Stimulated activated CD4-positive, alpha-beta T cell treated with anti-CD3 and anti-CD28 coated beads, TNF-alpha, amount 100 ng/mL, for 4 hours (primary cell): ENCODE measurements at places on chromosomes 4 and X.

DNA sequence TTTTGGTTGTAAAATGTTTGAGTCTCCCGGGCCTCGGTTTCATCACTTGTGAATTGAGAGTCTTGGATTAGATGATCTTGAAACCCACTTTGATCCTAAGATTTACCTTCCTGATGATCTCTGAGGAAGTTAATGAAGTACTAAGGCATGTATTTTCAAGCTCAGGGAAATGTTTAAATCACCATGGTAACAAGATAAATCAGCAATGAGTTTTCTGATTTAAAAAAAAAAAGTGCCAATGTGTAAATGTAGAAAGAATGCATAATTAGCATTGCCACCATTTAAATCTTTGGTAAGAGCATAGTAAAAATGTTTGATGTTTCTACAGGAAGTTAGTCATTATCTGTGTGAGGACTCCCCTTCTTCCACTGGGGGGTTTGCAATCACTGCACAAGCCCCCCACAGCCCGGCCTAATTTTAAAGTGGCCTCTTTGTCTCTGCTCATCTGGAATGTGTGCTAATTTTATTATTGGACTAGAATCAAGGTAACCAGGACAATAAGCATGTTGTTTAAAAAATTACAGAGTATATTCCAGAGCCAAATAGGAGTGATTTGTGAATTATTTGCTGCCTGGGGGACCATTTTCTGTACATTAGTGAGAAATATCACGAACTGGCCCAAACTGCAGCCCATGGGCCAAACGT, 93.6 kb downstream of the SLC34A2 start:
- no peak for DNase-seq

- no peak for DNase-seq
These were observed 298.0 kb upstream of the FAT1 start for GRCh38 chr4:187021436-187022205.

GRCh38 chrX:119954374-119954773, 10.8 kb upstream of the NKAP start:
- DNase-seq = no peak

- DNase-seq = no peak
These were observed 84.7 kb upstream of the NLGN4X start for GRCh38 chrX:6313356-6313755.

DNA sequence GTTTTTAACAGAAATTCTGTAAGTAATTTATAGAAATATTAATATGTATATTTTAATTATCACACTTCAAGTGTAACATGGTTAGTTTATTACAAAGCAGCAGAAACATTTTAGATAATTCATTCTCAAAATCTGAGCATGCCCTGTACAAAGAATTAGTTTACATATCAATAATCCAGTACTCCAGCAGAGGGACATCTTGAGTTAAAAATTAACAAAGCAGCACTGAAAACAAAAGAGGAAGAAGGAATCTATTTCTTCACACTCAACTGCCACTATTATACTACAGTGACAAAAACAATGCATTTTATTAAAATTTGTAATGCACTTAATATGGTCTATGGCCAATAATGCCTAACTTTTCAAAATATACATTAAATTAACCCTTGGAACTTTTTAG, 179.1 kb upstream of the KLHL4 start:
- DNase-seq = no peak

GRCh38 chrX:140502491-140503237, 2.2 kb downstream of the SOX3 start:
- DNase-seq = no peak

GRCh38 chr4:168796362-168797106, 213.5 kb downstream of the CBR4 start:
- no peak for DNase-seq

DNA sequence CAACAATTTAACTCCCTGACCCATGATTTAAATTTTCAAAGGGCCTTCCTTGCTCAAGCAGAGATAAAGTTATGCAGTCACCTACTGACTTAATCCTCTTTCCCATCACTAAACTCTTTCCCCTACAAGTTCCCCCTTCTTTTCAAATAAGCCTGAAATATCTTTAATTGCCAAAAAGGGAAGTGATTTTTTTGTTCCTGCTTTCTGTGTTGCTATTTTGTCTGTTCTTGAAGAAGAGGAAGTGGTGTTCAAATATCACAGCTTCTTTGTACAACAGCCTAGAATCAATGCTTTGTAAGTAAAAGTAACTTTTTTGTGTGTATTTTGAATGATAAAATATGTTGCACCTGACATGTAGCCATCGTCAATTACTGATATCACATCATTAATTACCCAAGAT, 595.9 kb downstream of the CENPC start:
- DNase-seq = no peak

GRCh38 chrX:68697465-68698125, 50.1 kb downstream of the STARD8 start:
- no peak for DNase-seq

DNA sequence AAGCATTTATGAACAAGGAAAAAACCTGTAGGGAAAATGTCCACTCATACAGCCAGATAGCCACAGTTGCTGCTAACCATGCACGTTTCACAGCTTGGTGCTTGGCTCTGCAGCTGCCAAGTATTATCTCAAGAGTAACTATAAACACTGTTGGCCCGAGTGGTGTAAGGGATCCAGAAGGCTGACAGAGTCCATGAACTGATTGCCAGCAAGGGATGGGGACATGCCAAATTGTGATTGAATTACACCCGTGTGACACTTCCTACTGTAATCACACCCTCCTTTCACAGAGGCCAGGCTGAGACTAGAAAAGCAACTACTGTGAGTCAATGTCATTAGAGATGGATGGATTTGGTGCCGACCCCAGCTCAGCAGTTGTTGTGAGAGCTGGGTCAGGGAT, 223.9 kb upstream of the ANKRD50 start:
- DNase-seq = no peak

DNA sequence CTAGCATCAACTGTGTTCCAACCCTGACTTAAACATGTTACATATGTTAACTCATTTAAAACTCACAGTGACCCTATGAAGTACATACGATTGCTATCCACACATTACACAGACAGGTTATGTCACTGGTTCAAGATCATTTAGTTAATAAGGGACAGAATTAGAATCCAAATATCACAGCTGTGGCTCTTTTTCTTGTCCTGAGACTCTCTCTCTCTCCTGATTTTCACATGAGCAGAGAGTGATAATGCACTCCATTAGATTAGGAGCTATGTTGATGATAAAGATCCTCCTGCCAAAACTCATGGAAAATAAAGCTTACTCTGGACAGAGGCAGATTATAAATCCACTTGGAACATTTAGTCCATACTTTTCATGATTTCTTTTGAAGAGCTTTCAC, 408.3 kb downstream of the PPARGC1A start:
- DNase-seq = no peak

DNA sequence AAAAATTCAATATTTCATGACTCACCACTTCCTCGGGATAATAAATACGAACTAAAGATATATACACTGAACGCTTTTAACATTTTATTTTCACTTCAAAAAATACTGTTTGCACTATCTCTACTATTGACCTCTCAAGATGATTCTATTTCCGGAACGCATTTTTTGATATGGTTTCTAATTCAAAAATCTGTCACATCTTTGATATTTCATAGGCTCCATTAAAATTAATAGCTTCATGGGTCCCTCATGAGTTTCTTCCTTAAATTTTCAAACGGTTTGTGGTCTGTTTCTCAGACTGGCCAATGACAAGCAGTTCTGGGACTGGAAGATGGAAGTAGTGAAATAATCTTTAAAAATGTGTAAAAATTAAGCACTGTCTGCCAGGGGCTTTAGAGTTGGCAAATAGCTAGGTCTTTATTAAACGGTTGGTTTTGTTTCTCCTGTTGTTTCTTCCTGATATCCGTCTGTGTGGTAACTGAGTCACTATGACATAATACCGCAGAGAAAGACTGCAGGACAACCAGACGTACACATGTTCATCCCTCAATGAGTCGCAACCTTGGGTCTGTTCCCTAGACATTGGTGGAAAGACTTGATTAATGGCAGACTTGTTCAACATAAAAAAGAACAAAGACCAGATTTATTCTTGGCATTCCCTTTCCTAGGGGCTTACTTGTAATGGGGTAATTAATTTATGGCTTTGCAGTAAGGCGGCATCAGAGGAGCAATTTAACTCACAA, 133.8 kb downstream of the PALLD start:
- DNase-seq = no peak

DNA sequence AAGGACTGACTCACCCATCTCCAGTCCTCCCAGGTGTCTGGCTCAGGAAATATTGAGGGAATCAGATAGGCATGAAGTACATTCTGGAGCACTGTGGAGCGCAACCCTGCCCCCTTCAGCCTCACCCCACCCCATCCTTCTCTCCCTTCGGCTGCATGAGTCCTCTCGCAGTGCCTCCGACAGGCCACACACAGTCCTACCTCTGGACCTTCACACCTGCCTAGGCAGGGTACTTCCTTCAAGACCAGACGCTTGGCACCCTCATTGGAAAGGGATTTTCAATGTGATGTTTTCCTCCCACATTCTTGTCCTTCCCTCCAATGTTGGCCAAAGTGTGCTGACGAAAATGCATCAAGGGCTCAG, 26.8 kb upstream of the PPP2R2C start:
- DNase-seq = no peak

GRCh38 chrX:134737721-134738369, 79.6 kb upstream of the PLAC1 start:
- no peak for DNase-seq

DNA sequence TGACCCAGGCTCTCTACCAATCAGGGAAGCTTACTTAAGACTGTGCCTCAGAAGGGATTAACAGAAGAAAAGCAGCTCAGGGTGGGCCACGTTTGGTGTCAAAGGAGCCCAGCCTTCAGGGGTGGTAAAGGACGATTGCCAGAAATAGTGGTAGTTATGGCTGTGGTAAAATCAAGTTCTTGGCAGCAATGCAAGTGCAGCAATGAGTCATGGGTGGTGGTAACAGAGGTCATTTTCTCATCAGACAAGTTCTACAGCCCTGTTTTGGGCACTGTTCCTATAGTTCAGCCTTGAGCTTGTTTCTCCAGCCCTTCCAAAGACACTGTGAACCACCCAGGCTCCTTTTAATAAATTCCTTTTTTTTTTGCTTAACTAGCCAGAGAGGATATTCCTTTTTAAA, 120.3 kb downstream of the EFHC2 start:
- DNase-seq = no peak

- DNase-seq = no peak
These were observed 78.8 kb downstream of the SLC16A2 start for GRCh38 chrX:74500067-74500466.

- no peak for DNase-seq
These were observed 391.5 kb upstream of the IGFBP7 start for GRCh38 chr4:57501720-57502119.

DNA sequence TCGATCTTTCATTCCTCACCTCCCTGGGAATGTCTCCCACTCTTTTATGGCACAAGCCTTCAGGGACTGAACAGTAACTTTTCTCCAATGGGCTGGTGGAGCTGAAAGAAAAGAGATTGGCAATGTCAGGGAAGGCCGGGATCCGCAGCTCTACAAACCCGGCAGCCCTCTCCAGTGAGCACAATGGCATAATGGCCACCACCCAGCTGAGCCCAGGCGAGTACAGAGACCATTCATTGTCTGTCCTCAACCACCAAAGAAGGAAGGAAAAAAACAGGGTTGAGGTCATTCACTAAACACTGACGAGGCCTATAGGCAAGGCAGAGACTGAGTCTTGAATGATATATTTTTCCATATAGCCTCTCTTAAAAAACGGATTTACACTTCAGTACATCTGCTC, 3.6 kb downstream of the GEMIN8 start:
- no peak for DNase-seq

GRCh38 chr4:173468314-173468713, 61.7 kb downstream of the HAND2 start:
- DNase-seq = no peak

DNA sequence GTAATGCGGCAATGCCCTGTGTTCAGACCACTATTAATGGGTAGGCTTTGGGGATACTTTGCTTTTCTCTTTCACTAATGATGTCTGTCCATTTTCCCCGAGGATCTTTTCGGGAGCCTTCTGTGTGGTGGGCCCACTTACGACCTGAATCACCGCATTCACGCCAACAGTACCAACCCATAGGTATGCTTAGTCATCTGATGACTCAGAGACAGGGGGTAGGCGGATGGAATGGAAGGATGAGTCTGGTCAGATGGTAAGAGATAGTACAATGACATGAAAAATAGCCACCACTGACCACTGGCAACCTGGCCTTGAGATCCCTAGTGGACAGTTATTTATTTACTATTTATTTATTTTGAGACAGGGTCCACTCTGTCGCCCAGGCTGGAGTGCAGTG, 76.0 kb upstream of the DHRSX start:
- DNase-seq = no peak

DNA sequence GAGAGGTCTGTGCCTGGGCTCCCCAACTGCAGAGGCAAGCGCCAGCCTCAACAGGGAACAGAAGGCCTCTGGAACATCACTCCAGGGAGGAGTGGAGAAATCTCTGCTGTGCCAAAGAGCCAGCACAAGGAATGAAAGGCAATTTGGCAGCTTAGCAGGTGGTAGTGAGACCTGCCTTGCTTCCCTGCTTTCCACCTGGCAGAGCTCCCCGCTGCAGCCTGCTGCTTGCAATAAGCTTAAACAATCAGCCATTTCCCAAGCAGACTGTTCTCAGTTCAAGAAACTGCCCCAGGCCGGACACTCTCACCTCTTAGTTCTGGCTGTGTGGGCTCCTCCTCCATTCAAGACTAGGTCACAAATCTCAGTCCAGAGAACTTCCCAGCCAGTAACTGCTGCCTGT, 370.6 kb downstream of the MAGEB5 start:
- DNase-seq = no peak

GRCh38 chrX:148204195-148204594, 223.1 kb downstream of the FMR1NB start:
- DNase-seq = no peak

- DNase-seq = no peak
These were observed 38.8 kb downstream of the MGARP start for GRCh38 chr4:139241086-139241783.

DNA sequence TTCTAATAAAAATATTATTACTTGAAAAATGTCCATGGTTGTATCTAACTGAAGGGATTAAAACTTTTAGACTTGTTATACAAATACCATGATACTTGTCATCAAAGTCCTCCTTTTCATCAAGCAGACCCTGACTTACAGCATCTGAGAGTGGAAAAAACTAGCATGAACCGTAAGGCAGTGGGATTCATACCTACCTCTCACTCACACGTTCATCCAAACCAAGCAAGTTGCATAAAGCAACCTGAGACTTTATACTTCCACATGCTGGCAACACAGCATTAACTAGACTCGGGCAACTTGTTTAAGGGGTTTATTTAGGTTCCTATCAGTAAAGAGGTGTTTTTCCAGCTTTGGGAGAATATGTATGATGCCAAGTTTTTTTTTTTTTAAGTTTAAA, 22.6 kb upstream of the TLR7 start:
- DNase-seq = no peak

GRCh38 chrX:125505207-125505606, 185.5 kb downstream of the TEX13C start:
- no peak for DNase-seq

GRCh38 chrX:16578218-16578617, 71.7 kb upstream of the S100G start:
- no peak for DNase-seq

- DNase-seq = no peak
These were observed 298.2 kb upstream of the ARSJ start for GRCh38 chr4:114277690-114278089.
